ENCODE measurements at places on chromosomes 3 and 15. TPM values are rescaled to one million over a fixed set of nuclear protein-coding genes. Genes with fewer than 3 reads are reported as not detected.

DNA sequence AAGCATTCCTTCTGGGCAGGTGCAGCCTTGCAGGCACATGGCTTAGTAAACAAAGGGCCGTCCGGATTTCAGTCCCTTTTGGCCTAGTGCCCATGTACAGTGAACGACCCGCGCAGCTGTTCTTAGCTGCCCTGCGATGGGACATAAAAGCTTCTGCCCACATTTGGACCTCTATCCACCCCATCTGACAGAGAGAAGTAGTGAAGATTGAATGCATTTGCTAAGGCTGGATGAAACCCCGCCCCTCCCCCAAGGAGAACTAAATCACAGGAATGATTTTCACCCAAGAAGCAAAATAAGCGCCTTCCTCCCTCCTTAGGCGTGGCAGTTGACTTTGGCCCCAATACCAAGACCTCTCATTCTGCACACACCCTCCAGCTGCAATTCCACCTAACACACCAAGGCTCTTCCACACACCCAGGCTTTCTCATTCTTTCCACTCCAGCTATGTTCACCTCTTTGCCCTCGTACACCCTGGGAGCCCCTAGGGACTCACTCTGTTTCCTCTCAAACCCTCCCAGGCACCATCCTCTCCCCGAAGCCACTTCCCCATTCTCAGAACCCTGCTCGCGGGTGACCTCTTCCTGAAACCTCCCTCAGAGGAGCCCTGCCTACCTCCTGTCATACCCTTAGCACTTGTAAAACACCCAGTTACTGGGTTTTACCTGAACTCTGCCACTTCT, 14.1 kb upstream of the HRH1 start:
- H3K27me3 ChIP-seq = no peaks in the 10 kb centered on the region
- no peak overlapping the region for H3K27ac ChIP-seq
- H3K4me3 ChIP-seq = no peak overlapping the region

GRCh38 chr3:172246107-172246844, 202.0 kb downstream of the GHSR start:
- H3K36me3 ChIP-seq = peaks cover 82% of the 10 kb centered on the region
- DNase-seq = no peak
- no peak overlapping the region for H3K4me3 ChIP-seq
- H3K27me3 ChIP-seq = no peaks in the 10 kb centered on the region
- no peak overlapping the region for H3K27ac ChIP-seq

Gene LRRK1
- 3.9 TPM for total RNA-seq

DNA sequence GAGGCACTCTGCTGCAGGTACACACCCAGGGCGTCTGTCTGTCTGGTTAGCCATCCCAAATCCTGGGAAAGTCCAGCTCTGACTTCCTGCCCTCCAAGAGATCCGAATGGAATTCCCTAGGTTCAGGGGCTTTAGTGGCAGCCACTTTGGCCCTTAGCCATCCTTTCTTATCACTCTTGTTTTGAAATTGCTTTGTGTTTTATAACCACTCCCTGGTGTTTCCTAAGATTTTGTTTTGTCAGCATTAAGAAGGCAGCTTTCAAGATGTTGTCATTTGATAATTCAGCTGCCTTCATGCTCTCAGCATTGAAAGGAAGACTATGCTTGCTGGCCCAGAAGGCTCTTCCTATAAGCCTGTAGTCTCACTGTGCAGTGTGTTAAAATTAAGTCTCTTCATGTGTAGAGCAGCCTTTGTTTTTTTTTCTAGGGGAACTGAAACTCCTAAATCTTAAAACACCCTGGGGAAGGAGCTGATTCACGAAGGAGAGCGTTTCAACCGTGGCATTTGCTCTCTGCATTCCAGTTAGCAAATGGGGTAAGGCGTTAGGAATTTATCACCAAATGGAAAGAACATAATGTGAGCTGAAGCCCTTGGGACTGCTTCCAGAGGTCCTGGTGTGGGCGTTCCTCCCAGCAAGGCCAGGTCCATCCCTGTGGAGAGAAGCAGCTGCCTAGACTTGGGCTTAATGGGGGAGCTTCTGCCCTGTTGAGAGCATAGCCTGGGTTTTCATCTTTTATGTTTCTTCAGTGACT, 14.2 kb upstream of the CLEC3B start:
- no peak overlapping the region for H3K4me3 ChIP-seq
- no peak for DNase-seq
- peaks cover 71% of the 10 kb centered on the region for H3K36me3 ChIP-seq

DNA sequence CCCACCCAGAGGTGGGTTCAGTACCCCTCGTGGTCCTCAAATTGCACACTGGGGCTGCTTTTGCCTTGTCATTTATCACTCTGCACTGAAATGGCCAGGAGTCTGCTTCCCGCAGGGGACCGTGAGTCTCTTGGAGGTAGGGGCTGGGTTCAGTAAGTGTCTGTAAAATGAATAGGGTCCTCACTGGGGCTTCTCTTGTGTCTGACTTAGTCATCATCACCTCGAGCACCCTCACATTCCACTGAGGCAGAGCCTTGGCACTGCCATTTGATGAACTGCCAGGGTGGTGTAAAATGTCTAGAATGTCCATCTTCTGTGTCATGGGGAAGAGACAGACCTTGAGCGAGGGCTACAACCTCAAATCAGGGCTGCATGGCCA, 61.0 kb upstream of the RYK start:
- peaks cover 14% of the 10 kb centered on the region for H3K4me1 ChIP-seq
- H3K4me3 ChIP-seq = no peak overlapping the region
- DNase-seq = no peak
- H3K36me3 ChIP-seq = no peaks in the 10 kb centered on the region
- H3K27me3 ChIP-seq = no peaks in the 10 kb centered on the region
- no peak overlapping the region for H3K27ac ChIP-seq

GRCh38 chr15:69824075-69824876, 273.4 kb downstream of the TLE3 start:
- no peak overlapping the region for H3K27ac ChIP-seq
- DNase-seq = no peak
- no peaks in the 10 kb centered on the region for H3K36me3 ChIP-seq
- H3K4me1 ChIP-seq = peaks cover 18% of the 10 kb centered on the region

Gene MAN2C1
- 133 TPM for total RNA-seq

- no peaks in the 10 kb centered on the region for H3K36me3 ChIP-seq
- no peak overlapping the region for H3K4me3 ChIP-seq
- H3K27me3 ChIP-seq = no peaks in the 10 kb centered on the region
- no peaks in the 10 kb centered on the region for H3K4me1 ChIP-seq
- no peak for DNase-seq
Measured at GRCh38 chr3:180538493-180538892, 63.5 kb upstream of the TTC14 start.

GRCh38 chr3:16181361-16181760, 6.9 kb downstream of the GALNT15 start:
- no peak overlapping the region for H3K4me3 ChIP-seq
- peaks cover 27% of the 10 kb centered on the region for H3K27me3 ChIP-seq
- no peaks in the 10 kb centered on the region for H3K36me3 ChIP-seq
- H3K4me1 ChIP-seq = peaks cover 4% of the 10 kb centered on the region
- DNase-seq = no peak

Gene IL17RE
- total RNA-seq = 1.6 TPM

GRCh38 chr15:80567721-80568157, 127.4 kb upstream of the ABHD17C start:
- H3K27me3 ChIP-seq = no peaks in the 10 kb centered on the region
- H3K4me3 ChIP-seq = no peak overlapping the region
- peak; percentile 90 for DNase-seq

DNA sequence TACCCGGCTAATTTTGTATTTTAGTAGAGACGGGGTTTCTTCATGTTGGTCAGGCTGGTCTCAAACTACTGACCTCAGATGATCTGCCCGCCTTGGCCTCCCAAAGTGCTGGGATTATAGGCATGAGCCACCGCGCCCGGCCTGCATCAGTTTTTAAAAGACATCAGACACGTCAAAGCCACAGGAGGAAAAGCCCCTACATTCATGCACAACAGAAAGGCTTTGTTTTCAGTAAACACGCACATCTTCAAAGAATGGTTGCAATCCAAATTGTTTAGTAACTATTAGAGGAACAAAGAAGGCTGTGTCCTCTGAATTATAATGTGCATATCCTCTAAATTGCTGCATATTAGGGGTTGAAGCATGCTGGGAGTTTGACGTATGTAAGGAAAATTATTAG, 53.3 kb downstream of the BTD start:
- no peak overlapping the region for H3K4me3 ChIP-seq
- H3K27ac ChIP-seq = no peak overlapping the region
- no peaks in the 10 kb centered on the region for H3K4me1 ChIP-seq
- no peaks in the 10 kb centered on the region for H3K27me3 ChIP-seq
- no peaks in the 10 kb centered on the region for H3K36me3 ChIP-seq

DNA sequence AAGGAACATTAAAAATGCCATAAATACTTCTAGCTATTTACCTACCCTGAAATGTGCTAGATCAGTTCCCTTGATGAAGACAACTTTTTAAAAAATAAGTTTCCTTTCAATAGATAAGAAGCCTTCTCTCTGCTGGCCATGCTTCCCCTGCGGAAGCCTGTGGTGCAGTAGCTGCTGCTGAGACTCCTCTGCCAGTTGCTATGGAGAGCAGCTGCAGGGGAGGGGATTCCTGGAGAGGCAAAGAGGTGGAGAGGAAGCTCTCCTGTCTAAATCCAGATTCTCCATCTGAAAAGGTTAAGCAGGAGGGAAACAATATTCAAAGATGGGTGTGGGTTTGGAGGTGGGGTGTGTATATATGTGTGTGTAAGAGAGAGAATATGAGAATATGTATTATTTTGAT, 69.8 kb upstream of the BFSP2 start:
- H3K36me3 ChIP-seq = no peaks in the 10 kb centered on the region
- H3K4me3 ChIP-seq = peak overlapping the region; percentile 72
- DNase-seq = peak; percentile 80
